ENCODE measurements at places on chromosomes 3 and 15. TPM values are rescaled to one million over a fixed set of nuclear protein-coding genes. Genes with fewer than 3 reads are reported as not detected.

Gene SEMA7A
- total RNA-seq, result 67.6 TPM

Gene TGM4
- 0.14 TPM for total RNA-seq

Gene EXOSC7
- 50.1 TPM for total RNA-seq

Gene GRAMD1C
- total RNA-seq, result 6.3 TPM

Gene PRICKLE2
- total RNA-seq, result 4.0 TPM

Gene FBLN2
- not detected for total RNA-seq

Gene RBPMS2
- total RNA-seq, result 1.4 TPM

Gene MINDY4B
- total RNA-seq, result not detected

Gene ANKDD1A
- 0.37 TPM for total RNA-seq

- no peak for DNase-seq
Observed at GRCh38 chr3:43968465-43968864, 273.2 kb upstream of the TOPAZ1 start.

- no peak for DNase-seq
Observed at GRCh38 chr3:45509038-45509767, 85.3 kb upstream of the LIMD1 start.

DNA sequence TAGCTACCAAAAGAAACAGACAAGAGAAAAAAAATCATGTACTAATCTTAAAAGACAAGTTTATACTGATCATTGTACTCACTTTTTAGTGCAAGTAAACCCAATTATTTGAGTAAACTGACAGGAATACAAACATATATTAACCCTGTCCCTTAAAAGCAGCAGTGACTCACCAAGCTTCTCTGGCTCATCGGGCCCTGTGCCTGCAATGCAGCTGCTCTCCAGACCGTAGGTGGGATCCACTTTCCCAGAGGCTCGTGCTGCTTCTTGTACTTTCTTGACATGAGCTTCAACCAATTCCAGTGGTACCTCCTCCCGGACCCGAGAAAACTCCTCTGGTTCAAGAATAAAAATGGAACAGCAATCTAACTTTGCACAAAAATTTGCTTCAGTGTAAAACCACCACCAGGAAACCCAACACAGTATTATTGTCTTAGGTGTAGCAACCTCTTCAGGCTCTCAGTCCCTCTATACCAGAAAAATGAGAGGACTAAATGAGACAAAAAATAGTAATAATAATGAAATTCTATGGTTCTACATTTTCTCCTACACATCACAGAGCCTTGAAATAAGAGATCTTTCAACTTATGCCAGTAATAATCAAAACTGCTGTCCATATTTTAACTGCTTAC lies 82.6 kb upstream of the CSPG5 start:
- peak; percentile 4 for DNase-seq

- DNase-seq, result no peak
Observed at GRCh38 chr3:130517602-130518001, 625 bp downstream of the COL6A6 start.

- DNase-seq, result peak; percentile 36
Observed at GRCh38 chr3:150922611-150923010, 17.4 kb upstream of the MINDY4B start.

GRCh38 chr15:28977377-28978010 lies 91.7 kb downstream of the APBA2 start:
- DNase-seq, result peak; percentile 4

DNA sequence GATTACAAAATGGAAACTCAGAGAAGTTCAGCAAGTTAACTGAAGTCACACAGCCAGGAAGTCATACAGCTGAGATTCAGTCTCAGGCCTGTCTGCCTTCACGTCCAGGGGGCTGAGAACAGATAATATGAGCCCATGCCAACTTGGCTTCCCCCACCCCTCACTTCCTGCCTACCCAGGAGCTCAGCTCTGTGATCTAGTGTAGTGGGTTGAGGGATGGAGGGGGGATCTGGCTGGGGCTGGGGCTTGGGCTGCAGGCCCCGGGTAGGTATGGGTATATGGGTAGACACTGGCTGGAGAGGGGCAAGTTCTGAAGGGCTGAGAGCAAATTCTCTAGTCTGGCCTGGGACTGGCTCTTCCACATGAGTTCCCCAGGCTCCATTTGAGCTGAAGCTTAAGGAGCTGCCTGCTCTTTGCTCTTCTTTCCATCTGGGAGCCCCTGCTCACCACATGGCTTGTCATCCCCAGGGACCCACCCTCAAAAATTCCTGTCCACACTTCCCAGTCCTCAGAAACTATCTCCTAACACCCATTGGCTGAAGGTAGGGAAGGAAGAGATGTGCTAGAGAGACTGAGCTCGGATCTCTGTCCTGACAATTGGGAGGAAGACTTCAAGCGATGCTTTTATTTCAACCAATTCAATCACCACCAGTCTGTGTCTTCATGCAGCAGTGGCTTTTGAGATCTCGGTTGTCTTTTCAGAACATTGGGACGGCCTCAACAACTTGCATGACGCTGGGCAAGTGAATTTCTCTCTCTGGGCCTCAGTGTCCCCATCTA lies 2.0 kb downstream of the RASGRF1 start:
- DNase-seq, result no peak

DNA sequence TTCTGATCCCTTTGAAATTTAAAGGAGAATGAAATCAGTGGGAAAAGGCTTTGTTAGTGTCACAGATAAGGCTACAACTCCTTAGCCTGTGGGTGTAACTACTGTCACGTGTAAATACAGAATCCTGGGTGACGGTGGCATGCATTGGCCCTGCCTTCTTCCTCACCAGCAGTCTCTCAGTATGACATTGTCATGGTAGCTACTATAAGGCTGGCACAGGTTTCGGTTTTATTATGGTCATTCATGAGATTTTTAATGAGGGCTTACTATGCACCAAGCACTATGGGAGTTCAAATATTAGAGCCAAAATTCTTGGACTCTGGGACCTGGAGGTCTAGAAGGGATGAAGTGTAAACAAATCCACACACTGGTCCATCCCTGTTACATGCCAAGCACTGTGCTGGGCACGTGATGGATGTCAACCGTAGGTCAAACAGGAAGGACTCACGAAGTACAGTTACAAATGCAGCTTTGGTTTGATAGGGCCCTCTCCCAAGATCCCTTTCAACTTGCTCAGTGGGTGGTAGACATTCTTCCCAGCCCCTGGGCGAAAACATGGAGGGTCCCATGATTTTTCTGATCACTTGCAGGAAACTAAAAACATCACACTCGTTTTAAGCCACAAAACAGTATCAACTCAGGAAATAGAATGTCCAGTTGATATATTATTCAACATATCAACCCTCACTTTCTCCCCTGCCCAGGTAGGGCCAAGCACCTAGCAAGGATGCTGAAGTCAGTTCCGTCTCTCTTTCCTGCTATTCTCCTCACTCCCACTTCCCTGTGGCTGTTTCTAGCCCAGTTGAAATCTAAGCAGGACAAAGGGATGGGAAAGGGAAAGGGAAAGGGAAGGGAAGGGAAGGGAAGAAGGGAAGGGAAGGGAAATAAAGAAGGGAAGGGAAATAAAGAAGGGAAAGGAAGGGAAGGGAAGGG lies 25.3 kb downstream of the BFSP2 start:
- no peak for DNase-seq

GRCh38 chr3:14360123-14360881 lies 42.1 kb upstream of the SLC6A6 start:
- no peak for DNase-seq

DNA sequence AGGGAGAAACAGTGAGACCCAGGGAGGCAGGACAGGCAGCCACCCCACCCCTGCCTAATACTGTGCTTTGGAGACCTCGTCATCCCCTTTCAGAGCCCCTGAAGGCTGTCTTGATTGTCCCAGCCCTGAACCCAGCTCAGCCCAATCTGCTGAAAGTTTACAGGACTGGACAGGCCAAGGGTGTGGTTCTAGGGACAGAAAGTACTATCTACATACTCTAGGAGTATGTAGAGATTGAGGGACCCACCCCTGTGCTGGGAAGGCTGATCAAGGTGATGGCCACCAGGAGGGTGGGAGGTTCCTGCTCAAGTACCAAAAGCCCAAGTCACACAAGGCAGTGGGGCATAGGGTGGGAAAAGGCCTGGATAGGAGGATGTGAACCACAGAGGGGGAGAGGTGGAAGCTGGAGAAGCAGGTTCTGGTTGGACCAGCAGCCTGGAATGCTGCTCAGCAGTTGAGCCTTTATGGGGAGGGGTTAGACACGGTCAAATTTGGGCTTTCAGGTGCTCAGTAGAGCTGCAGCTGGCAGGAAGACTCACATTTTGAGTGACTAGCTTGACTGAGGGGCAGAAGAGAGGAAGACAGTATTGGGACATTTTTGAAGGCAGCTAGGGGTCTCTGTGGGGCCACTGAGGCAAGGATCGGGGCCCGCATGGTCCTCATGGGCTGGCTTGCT lies 6.7 kb downstream of the NBEAL2 start:
- DNase-seq, result no peak

- DNase-seq, result no peak
Observed at GRCh38 chr3:49119439-49119838, 1.2 kb downstream of the USP19 start.

DNA sequence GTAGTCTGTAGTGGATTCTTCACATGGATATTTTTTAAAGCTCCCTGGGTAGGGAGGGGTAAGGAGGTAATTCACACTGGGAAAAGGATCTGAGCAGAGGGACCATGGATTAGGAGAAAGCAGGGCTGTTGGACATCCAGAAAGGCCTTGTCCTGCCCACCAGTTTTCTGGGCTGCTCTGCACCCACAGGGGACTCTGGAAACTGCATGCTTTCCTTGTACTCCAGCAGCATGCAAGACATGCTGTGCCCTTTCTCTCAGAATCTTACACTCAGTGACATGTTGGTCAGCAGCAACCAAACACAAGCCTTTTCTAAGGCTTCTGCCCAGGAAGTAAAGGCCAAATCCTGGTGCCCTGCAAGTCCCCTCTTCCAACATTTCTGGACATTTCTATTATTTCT lies 2.5 kb upstream of the FBN1 start:
- no peak for DNase-seq

DNA sequence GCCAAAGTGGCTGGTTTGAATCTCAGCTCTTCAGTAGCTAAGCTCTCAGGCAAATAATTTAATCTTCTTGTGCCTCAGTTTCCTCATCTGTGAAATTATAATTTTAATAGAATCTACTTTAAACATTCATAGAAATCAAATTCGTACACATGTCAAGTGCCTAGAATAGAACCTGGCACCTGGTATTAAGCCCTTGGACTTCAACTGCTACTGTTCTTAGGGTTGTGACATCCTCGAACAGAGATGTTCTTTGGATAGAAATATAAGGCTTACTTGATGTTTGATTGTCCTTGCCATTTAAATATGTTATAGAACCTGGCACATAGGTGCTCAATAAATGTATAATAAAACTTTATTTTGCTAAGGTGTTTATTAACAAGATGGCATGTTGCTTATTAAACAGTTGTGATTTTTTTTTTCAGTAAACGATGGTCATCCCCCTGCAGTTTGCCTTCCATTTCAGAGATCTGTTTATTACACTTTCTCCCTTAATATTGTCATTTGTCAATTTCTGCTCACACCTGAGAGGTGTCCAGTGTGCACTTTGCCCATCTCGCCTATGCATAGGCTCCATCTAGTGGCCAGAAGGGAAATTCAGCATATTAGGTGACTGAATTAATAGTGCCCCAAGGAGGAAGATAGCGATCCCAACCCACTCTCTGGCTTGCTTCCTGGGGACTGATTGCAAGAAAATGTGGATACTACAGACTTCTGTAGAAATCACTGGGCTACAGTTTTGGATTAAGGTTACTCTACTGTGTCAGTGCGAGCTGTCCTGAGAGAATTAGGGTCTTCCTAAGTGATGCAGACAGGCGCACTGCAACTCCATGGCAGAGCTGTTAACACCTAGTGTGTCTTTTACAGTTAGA lies 10.7 kb downstream of the IGF1R start:
- DNase-seq, result peak; percentile 71

DNA sequence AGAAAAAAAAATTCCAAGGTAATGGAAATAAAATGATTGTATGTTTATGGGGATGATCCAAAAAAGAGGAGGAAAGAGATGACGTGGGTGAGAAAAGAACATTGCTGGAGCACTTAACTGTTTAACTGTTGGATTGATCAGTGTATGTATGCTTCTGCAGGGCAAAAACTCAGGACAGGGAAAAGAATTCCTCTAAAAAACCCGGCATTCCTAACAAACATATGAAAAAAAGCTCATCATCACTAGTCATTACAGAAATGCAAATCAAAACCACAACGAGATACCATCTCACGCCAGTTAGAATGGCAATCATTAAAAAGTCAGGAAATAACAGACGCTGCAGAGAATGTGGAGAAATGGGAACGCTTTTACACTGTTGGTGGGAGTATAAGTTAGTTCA lies 1.6 kb upstream of the PHLDB2 start:
- no peak for DNase-seq

- DNase-seq, result no peak
Observed at GRCh38 chr3:59563966-59564365, 514.1 kb upstream of the CFAP20DC start.

DNA sequence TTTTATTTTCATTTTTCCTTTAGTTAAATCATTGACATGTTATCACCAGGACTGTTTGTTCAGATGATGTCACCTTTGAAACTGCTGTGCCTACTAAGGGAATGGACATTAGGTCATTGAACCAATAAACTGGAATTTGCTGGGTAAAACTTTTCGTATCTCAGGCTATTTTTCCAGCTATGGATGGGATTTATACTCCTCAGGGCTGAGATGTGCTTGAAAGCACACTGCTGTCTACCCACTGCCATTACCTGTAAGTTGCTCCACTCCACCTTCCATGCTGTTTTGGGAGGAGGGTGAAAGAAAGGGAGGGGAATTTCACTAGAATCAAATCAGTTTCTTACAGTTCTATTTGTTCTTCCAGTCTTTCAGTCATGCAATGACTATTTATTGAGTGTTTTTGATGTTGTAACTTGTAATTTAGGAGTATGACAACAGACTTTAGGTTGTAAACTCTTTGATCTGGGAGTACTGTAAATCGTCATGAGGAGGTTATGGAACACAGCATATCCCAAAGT lies 11.3 kb downstream of the EHD4 start:
- no peak for DNase-seq
